ENCODE measurements at places on chromosomes 2 and 18.

DNA sequence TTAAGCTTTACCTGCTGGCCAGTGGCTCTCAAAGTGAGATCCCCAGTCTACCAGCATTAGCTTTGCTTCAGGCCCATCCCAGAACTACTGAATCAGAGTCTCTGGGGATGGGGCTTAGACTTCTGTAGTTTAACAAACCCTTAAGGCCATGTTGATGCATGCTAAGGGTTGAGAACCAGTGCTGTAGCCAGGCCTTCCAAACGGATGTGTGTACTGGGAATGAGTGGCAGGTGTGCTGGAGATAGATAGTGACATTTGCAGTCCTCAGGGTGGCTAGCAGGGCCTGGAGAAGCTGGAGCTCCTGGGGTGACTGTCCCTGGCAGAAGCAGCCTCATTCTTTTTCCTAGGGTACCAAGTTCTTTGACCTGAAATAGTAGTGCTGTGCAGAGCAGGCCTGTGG lies 148.5 kb downstream of the PPP1R1C start:
- no peak overlapping the region for H3K4me3 ChIP-seq
- H3K27ac ChIP-seq: no peak overlapping the region
- no peak for DNase-seq
- no peaks in the 10 kb centered on the region for H3K4me1 ChIP-seq
- H3K36me3 ChIP-seq: no peaks in the 10 kb centered on the region

- DNase-seq: no peak
- H3K4me3 ChIP-seq: no peak overlapping the region
- H3K27ac ChIP-seq: no peak overlapping the region
- no peaks in the 10 kb centered on the region for H3K27me3 ChIP-seq
- peaks cover 21% of the 10 kb centered on the region for H3K4me1 ChIP-seq
- peaks cover 40% of the 10 kb centered on the region for H3K36me3 ChIP-seq
These were observed 13.8 kb upstream of the PCBP1 start for GRCh38 chr2:70073493-70073892.

DNA sequence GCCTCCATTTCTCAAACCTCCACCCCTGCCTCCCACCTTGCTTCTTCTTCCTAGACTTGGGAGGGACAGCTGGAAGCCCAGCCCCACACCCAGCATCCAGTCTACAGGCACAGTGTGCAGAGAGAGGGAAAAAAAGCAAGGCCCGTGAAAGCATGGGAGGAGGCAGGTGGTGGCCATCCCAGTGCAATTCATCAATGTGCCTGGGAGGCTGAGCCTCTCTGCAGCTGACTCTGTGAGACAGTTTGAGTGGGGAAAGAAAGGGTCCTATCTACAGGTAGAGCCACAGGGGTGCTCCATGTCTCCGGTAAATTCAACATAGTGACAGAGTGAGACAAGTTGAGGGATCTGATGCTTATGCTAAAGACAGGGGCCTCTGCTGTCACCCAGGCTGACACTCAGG lies 340.6 kb downstream of the DYSF start:
- peaks cover 35% of the 10 kb centered on the region for H3K27me3 ChIP-seq
- H3K27ac ChIP-seq: no peak overlapping the region
- DNase-seq: no peak
- H3K4me1 ChIP-seq: no peaks in the 10 kb centered on the region
- H3K36me3 ChIP-seq: no peaks in the 10 kb centered on the region

DNA sequence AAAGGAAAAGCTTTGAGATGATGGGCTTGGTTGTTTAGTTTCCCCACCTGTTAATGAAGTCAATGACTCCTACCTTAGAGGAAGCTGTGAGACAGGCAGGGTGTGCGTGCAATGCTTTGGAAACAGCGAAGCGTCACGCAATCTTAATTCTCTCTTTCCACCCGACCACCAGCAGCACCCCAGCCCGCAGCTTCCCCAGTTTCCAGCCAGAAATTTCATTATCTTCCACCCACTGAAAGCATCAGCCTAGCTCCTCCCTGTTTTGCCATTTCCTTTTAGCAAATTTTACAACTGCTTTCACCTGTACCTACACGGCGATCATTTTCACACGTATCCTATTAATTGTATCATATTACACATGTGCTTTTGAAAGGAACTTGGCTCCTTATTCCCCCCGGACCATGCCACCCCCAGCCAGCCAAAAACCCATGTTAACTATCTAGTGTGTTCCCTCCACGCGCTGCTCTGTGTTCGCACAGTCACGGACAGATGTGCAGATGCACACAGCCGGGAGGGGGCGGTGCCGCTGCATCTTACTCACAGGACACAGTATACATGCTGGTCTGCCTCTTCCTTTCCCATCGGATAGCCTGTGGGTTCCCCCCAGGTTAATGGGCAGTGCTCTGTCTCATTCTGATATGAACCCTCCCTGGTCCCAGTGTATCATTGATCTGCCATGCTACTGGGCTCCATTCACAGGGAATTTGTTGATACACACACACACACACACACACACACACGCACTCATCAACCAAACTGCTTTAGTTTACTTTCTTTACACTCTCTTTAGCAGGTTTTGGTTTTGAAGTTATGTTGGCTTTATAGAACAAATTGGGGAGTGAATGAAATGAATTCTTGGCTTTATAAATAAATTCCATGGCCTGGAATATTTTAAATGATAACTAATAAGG lies 22.4 kb downstream of the CYP27C1 start:
- no peak overlapping the region for H3K27ac ChIP-seq
- H3K27me3 ChIP-seq: no peaks in the 10 kb centered on the region
- no peaks in the 10 kb centered on the region for H3K36me3 ChIP-seq
- peak overlapping the region; percentile 64 for H3K4me3 ChIP-seq

DNA sequence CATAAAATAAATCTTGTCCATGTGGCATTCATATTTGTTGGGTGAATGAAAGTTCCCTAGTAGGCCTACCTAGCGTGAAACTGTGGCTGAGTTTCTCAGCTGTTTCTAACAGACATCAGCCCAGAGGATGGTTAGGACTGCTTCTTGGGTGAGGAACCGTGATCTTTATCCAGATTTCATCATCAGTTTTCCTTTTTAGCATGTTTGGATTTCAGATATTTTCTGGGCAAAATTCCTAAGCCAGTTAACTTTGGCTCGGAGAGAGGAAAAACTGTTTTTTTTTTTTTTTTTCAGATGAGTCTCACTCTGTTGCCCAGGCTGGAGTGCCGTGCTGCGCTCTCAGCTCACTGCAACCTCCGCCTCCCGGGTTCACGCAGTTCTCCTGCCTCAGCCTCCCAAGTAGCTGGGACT lies 53.5 kb downstream of the DGKD start:
- no peaks in the 10 kb centered on the region for H3K27me3 ChIP-seq
- H3K36me3 ChIP-seq: peaks cover 32% of the 10 kb centered on the region
- H3K27ac ChIP-seq: no peak overlapping the region
- DNase-seq: no peak

DNA sequence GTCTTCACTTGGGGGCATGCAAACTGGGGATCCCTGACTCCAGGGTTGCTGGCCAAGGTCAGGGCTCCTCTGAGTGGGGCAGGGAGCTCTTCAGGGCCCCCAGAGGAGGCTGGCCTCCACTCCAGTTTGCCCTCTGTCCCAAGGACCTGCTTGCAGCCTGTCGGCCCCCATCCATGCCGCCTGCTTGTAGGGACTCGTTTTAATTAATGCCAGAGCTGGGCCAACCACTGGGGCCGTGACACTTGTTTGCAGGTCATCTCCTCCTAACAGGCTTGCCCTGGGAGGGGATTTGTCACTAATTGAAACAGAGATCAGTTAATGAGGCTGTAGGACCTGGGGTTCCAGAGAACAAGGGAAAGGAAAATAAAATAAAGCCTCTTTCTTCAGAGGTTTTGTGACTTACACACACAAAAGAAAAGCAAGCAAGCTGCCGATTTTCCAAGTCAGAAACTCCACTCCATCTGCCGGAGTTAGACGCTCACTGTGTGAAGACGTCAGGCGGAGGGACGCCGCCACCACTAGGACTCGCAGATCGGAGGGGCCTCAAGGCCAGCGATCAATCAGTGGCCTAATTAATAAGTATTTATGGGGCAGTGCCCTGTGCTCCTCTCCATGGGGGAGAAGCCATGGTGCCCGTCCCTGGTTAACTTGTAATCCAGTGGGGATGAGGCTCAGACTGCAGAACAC lies 75.9 kb downstream of the SFXN5 start:
- peaks cover 3% of the 10 kb centered on the region for H3K36me3 ChIP-seq
- peak overlapping the region; percentile 10 for H3K27ac ChIP-seq
- H3K4me1 ChIP-seq: no peaks in the 10 kb centered on the region
- DNase-seq: no peak
